ENCODE measurements at places on chromosomes 16 and 17. TPM values are rescaled to one million over a fixed set of nuclear protein-coding genes. Genes with fewer than 3 reads are reported as not detected.
A peak's percentile ranks its signal among the peaks of the same experiment; 100 is the strongest.

The HAP1 gene
- 1.1 TPM for total RNA-seq

DNA sequence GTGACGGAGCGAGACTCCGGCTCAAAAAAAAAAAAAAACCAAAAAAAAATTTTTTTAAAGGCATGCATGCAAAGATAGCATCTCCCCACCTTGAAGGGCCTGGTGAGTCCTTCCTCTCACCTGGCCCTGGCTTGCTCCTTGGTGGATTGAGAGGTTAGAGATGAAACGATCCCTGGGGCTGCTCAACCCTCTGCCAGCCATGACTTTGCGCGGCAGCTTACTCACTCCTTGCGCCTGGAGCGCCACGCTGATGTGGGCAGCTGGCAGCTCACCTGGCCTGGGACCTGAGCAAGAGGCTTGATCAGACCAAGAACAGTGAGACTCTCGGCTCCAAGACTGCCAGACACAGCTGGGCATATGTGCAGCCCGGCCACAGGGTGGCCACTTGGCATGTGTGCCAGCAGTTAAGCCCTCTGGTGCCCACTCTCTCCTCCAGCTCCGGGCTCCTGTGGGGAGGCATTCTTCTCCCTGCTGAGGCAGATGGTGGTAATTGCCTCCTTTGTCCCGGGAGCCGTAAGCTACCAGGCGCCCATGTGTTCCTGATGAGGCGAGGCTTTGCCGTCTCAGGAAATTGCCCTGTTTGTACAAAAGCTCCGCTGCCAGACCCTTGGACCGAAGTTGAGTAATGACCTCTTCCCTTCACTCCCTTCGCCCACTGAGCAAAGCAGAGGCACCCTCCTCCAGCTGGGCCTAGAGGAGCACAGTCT lies 5.1 kb upstream of the EVPL start:
- H3K4me3 ChIP-seq = no peak overlapping the region
- H3K27me3 ChIP-seq = no peaks in the 10 kb centered on the region
- H3K27ac ChIP-seq = no peak overlapping the region
- H3K36me3 ChIP-seq = no peaks in the 10 kb centered on the region
- peaks cover 19% of the 10 kb centered on the region for H3K4me1 ChIP-seq

DNA sequence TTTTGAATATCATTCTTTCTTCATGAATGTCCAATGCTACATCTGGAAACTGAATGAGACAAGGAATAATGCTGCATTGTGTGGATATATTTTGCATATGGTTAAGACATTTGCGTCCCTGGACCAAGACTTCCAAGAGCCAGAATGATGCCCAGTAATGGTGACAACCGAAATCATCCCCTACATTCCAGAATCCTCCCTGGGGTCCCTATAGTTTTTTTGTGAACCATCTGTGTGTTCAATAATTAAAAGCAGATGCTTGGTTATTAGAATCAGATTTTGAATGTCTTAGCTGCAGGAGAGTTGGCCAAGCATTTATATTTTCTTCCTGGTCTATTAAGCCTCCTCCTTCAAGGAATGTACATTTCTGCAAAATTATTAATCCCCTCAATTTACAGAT lies 426.7 kb upstream of the CDH8 start:
- H3K27ac ChIP-seq = no peak overlapping the region
- H3K36me3 ChIP-seq = no peaks in the 10 kb centered on the region
- no peak overlapping the region for H3K4me3 ChIP-seq
- H3K4me1 ChIP-seq = no peaks in the 10 kb centered on the region

- H3K27me3 ChIP-seq = peaks cover 10% of the 10 kb centered on the region
- no peak for DNase-seq
- H3K4me1 ChIP-seq = no peaks in the 10 kb centered on the region
- H3K27ac ChIP-seq = no peak overlapping the region
These were observed 6.1 kb upstream of the WFIKKN2 start for GRCh38 chr17:50829332-50829731.

- H3K4me3 ChIP-seq = no peak overlapping the region
- no peaks in the 10 kb centered on the region for H3K36me3 ChIP-seq
- H3K4me1 ChIP-seq = no peaks in the 10 kb centered on the region
- H3K27me3 ChIP-seq = no peaks in the 10 kb centered on the region
- DNase-seq = no peak
These were observed 439.3 kb upstream of the CDH8 start for GRCh38 chr16:62475573-62475972.

The PER1 gene
- total RNA-seq = 60.2 TPM

The KLHL10 gene
- total RNA-seq = not detected

DNA sequence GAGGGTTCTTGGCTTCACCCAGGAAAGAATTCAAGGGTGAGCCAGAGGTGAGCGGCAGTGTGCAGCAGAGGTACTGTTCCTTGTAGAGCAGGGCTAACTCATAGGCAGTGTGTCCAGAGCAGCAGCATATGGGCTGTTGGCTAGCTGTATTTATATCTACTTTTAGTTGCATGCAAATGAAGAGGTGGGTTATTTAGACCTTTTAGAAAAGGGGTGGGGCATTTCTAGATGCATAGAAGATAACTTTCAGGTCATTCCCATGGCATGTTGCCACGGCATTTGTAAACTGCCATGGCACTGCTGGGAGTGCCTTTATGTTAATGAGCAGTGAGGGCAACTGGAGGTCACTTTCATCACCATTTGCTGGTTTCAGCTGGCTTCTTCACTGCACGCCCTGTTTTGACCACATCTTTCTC lies 141.0 kb downstream of the STX8 start:
- no peak overlapping the region for H3K4me3 ChIP-seq
- H3K27me3 ChIP-seq = no peaks in the 10 kb centered on the region
- peak; percentile 50 for DNase-seq
- H3K4me1 ChIP-seq = 0 out of 2 replicates have a peak, but pooled peaks cover 7% of the 10 kb centered on the region

- H3K27me3 ChIP-seq = no peaks in the 10 kb centered on the region
- peak overlapping the region; percentile 47 for H3K27ac ChIP-seq
- no peaks in the 10 kb centered on the region for H3K36me3 ChIP-seq
- H3K4me1 ChIP-seq = peaks cover 11% of the 10 kb centered on the region
These were observed 1.1 kb upstream of the SLC16A3 start for GRCh38 chr17:82227629-82228277.

The RTN4RL1 gene
- 0.35 TPM for total RNA-seq

DNA sequence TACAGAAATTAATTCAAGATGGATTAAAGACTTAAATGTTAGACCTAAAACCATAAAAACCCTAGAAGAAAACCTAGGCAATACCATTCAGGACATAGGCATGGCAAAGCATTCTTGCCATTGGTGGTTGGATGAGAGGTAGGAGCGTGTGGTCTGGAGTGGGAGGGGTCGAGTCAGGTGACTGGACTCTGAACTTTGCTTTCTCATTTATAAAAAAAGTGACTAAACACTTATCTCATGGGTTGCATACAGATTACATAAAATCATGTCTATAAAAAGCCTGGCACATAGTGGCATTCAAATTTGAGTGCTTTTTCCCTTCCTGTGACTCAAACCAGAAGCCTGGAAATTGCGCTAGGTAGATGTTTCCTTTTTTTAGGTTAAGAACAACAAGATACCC lies 159.7 kb upstream of the SHISA6 start:
- H3K36me3 ChIP-seq = no peaks in the 10 kb centered on the region
- no peak overlapping the region for H3K4me3 ChIP-seq
- no peak for DNase-seq
- no peaks in the 10 kb centered on the region for H3K4me1 ChIP-seq

The C1QL1 gene
- total RNA-seq = 1.3 TPM

The TAC4 gene
- not detected for total RNA-seq

DNA sequence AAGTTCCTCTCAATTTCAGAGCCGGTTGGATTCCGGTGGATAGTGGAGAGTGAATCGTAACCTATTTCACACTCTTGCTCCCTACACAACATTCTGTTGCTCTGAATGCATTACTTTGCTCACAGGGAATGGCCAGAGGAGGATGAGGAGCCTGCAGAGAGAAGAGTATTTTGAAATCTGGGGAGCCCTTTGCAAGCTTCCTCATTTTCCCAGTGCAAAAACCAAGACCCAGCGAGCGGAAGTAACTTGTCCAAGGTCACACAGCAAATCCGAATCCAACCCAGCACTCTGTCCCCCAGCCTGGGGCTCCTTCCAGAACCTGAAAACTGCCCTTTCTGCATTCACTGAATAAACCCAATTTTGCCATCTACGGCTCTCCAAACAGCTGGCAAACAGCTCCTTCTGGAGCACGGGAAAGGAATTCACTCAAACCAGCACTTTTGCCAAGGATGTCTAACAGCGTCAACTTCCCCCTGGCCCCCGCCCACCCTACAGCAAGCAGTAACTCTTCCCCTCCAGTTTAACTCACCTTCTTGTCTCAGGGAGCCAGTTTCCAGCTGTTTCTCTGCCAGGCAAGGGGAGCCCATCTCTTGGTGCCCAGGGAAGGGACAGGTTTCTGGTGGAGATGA lies 557 bp downstream of the KCNG4 start:
- H3K36me3 ChIP-seq = no peaks in the 10 kb centered on the region
- no peaks in the 10 kb centered on the region for H3K4me1 ChIP-seq
- H3K27me3 ChIP-seq = no peaks in the 10 kb centered on the region
- DNase-seq = no peak
- no peak overlapping the region for H3K27ac ChIP-seq

DNA sequence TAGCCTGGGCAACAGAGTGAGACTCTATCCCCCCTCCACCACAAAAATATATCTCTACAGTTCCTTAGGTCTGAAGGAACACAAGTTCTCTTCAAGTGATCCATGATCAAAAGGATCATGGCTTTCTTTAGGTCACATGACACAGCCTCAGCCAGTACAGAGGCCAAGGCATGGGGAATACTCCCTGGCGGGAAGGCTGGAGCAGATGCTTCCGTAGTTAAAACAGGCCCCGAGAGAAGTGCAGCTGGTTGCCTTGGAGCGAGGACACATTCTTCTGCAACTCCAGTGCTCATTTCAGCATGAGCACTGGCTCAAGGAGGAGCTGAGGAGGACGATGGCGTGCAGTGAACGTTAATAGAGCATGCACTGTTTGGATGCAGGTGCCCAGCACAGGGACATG lies 13.5 kb downstream of the CDIP1 start:
- H3K4me1 ChIP-seq = no peaks in the 10 kb centered on the region
- DNase-seq = no peak
- H3K27ac ChIP-seq = no peak overlapping the region
- H3K4me3 ChIP-seq = no peak overlapping the region
- H3K27me3 ChIP-seq = no peaks in the 10 kb centered on the region
- no peaks in the 10 kb centered on the region for H3K36me3 ChIP-seq

The NPIPB13 gene
- 24.6 TPM for total RNA-seq

DNA sequence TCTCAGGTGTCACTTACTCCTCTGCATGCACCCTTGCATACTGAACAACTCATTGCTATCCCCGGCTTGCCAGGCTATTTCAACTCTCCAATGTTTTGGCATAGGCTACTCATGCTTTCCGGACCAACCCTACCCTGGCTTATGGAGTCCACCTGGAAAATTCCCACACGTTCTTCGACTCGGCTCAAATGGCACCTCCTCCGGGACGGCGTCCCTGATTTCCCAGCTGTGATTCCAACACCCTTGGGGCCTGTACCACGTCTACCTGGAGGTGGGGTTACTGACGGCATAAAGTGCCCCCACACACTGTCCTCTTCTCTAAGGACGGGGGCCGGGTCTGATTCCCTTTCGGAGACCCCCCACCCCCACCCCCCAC lies 498 bp downstream of the SMYD4 start:
- H3K27ac ChIP-seq = no peak overlapping the region
- no peaks in the 10 kb centered on the region for H3K27me3 ChIP-seq
- DNase-seq = no peak
- peaks cover 18% of the 10 kb centered on the region for H3K4me1 ChIP-seq

GRCh38 chr17:71959154-71959553 lies 161.7 kb upstream of the SOX9 start:
- H3K36me3 ChIP-seq = no peaks in the 10 kb centered on the region
- no peaks in the 10 kb centered on the region for H3K4me1 ChIP-seq
- no peak overlapping the region for H3K4me3 ChIP-seq
- no peaks in the 10 kb centered on the region for H3K27me3 ChIP-seq
- DNase-seq = no peak
- H3K27ac ChIP-seq = no peak overlapping the region

GRCh38 chr16:28494121-28494851 lies at the start of gene APOBR:
TSS of gene APOBR (plus strand) at chr16:28494643. CDS start at chr16:28494682, 39 bp downstream.
- H3K4me1 ChIP-seq = peaks cover 26% of the 10 kb centered on the region
- H3K27ac ChIP-seq = no peak within 1 kb of the TSS
- peaks cover 2% of the 10 kb centered on the region for H3K36me3 ChIP-seq
- DNase-seq = no peak

DNA sequence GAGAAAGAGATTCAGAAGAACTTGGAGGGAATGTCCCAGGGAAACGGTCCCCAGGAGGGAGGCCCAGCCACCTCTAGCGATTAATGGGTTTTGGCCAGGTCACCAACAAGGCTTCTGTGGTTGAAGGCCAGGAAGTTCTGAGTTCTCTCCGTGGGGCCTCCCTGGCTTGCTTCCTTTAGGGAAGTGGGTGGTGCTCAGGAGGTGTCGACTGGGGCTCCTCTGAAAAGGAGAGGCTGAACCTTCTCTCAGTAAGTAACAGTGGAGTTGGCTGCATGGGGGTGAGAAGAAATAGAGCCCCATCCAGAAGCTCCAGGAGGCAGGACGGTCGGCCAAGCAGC lies 77.1 kb upstream of the GSE1 start:
- DNase-seq = no peak
- no peak overlapping the region for H3K4me3 ChIP-seq
- H3K27me3 ChIP-seq = no peaks in the 10 kb centered on the region
- no peaks in the 10 kb centered on the region for H3K36me3 ChIP-seq

GRCh38 chr16:72094266-72094610 lies 591 bp downstream of the DHX38 start:
- peaks cover 26% of the 10 kb centered on the region for H3K4me1 ChIP-seq
- 0 out of 2 replicates have a peak, but pooled peaks cover 11% of the 10 kb centered on the region for H3K36me3 ChIP-seq
- DNase-seq = no peak
- peak overlapping the region; percentile 95 for H3K4me3 ChIP-seq

The EVPL gene
- total RNA-seq = 77.8 TPM

DNA sequence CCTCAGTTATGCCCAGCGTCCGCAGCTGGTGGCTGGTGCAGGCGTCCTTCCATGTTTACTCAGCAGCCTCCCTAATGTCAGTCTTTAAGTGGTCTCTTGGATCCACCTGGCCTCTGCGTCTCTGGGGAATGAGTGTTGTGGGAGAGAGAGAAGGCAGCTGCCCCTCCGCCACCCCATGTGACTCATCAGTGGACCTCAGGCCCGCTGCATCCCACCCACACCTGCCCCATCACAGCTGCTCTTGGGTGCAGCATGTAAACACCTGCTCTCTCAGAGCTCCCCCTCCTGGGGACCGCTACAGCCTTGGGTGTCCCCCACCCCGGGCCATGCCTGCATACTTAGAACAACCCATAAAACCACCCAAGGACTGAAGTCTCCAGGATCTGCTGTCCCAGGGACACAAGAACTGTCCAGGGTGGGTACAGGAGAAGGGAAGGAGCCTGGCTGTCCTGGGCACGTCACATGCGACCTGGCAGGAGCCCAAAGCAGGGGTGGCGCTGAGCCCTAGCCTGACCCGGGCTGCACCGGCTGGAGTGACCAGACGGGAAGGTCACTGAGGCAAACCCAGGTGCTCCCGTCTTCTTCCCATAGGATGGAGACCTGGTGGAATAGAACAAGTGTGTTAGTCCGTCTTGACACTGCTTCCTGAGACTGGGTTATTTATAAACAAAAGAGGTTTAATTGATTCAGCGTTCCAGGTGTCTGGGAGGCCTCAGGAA lies 4.2 kb downstream of the C16orf90 start:
- no peaks in the 10 kb centered on the region for H3K27me3 ChIP-seq
- H3K4me1 ChIP-seq = peaks cover 13% of the 10 kb centered on the region
- H3K36me3 ChIP-seq = no peaks in the 10 kb centered on the region
- no peak overlapping the region for H3K27ac ChIP-seq

GRCh38 chr17:19551165-19551564 lies 17.5 kb downstream of the SLC47A1 start:
- no peak overlapping the region for H3K27ac ChIP-seq
- no peak for DNase-seq
- 0 out of 2 replicates have a peak, but pooled peaks cover 5% of the 10 kb centered on the region for H3K4me1 ChIP-seq
- no peak overlapping the region for H3K4me3 ChIP-seq
- no peaks in the 10 kb centered on the region for H3K27me3 ChIP-seq
- H3K36me3 ChIP-seq = no peaks in the 10 kb centered on the region

Measured in PC-9 (cell line).